ENCODE measurements at places on chromosomes 4 and X. TPM values are rescaled to one million over a fixed set of nuclear protein-coding genes. Genes with fewer than 3 reads are reported as not detected.

Gene SULT1B1
- 19.2 TPM for total RNA-seq

- DNase-seq = no peak
These were observed 40.4 kb downstream of the CPEB2 start for GRCh38 chr4:15042529-15043167.

Gene PRSS12
- 0.12 TPM for total RNA-seq

DNA sequence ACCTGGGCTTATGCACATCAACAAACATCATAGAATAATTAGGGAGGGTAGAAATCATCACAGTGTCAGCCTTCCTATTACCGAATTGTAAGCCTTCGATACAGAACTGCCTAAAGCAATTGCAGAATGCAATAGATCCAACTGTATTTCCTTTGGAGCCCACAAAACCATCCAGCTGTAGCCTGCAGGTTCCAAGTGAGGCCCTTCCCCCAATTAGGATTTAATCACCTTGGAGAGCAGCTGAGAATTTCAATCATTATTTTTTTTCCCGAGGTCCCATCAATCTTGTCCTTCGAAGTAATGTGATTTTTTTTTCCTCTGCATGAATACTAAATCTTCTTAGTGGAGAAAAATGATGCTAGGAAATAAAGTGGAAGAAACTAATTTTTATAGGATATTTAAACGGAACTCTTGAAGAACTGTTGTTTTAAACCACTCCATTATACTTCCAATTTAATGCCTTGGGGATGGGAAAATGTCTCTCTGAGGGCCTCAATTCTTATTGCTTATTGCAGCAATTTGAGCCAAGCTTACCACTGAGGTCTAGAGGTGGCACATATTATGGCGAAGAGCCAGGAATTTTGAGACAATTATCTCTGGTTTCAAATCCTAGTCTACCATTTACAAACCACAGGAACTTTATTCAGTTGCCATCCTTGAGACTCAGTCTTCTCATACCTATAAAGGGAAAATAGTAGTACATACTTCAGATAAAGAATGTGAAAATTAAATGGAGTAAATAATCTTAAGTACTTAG, 953.4 kb upstream of the IGFBP7 start:
- DNase-seq = no peak

DNA sequence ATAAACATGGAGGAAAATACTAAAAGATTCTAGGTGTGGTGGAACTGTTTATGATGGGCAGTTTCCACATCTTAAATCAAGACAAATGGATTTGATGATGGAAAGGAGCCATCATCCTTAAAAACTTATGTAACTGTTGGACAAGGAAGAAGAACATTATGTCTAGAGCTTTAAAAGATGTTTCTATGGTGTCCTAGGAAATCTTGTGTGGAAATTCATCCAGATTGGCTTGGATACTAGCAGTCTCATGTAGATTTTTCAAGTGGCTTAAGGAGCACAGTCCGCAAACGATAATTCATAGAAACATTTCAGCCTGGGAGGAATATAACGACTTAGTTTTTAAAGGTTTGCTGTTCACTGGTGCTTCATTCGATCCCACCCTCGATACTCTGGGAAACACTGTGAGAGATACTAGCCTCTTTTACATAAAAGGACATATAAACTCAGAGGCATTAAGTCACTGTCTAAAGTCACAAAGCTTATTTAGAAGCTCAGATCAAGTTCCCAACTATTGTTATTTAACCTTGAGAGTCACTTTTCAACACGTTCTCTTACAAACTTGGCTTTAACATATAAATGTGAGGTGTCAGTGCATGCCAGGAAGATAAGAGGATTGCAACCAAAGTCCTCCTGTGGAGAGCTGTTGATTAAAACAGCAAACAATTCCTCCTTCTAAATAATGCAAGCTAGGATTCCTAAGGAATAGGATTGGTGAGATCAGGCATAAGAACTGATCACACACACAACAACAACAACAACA, 135.7 kb upstream of the SCML1 start:
- no peak for DNase-seq

- DNase-seq = no peak
These were observed 59.4 kb upstream of the FBXW7 start for GRCh38 chr4:152594978-152595925.

Gene GUF1
- total RNA-seq = 16.0 TPM

DNA sequence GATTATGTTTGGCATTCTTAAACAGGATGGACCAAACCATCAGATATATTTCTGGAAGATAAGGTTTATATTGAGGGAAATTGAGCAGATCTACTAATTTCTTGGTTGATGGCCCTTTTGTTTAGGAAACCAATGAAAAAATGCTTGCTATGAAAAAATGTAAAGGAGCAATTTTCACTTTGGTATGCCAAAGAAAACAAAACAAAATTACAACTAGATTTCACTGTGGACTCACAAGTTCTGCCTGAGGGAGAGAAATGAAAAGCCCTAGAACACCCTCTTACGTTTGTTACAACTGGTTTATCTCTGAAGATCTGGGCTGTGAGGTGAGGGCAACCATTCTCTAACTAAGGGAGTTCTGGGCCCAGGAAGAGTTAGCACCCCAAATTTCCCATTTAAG, 122.5 kb upstream of the IL15 start:
- no peak for DNase-seq

DNA sequence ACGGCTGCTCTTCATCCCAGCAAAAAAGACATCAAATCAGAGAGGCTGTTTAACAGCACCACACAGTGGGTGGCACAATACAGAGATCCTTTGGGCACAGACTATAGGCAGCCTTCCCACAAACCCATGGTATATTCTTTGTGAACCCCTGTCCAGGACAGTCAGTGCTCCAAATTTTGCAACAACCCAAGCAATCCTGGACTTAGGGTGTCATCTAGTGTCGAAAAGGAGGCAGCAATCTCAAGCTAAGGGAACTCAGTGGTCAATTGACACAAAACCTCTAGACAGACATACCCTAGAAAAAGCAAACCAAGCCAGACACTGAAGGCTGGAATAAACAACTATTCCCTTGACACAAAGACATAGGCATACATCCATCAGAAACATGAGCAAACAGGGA, 137.4 kb downstream of the BMP15 start:
- DNase-seq = no peak

DNA sequence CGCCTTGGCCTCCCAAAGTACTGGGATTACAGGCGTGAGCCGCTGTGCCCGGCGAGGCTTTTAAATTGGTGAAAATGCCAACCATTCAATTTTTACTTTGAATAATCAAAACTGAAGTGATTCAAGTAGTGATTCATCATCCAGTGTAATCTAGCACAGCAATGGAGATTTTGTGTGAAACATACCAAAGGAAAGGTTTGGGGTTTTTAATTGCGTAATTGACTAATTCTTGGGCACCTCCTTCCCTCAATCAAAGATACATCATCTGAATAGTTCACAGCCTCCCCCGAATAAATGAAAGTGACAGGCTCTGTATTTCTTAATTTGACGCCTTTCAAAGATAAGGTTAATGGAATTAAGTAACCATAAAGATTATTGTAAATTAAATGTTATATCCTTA, 69.0 kb downstream of the DMD start:
- DNase-seq = no peak

- DNase-seq = no peak
These were observed 97.1 kb downstream of the IQCM start for GRCh38 chr4:149718500-149718899.

DNA sequence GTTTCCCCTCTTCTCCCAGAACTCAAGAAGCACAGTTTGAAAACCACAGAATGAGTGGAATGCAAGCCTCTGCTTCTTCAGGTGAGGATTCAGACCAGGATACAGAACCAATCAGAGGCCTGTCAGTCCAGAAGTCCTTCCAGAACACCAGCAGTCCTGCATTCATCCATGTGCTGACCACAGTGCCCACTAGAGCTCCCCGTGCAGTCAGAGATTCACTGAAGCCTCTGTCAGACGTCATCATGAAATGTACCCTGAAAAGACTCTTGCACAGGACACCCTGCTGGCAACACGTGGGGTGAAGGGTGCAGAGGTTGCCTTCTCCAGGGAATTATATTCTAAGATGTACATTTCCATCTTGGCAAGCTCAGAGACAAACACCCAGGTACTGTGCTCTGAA, 75.9 kb upstream of the LSM6 start:
- DNase-seq = no peak

Gene FAM114A1
- 56.4 TPM for total RNA-seq

GRCh38 chrX:108216405-108216804, 124.8 kb downstream of the ATG4A start:
- no peak for DNase-seq

GRCh38 chr4:116073051-116073450, 959.6 kb upstream of the NDST4 start:
- DNase-seq = no peak

DNA sequence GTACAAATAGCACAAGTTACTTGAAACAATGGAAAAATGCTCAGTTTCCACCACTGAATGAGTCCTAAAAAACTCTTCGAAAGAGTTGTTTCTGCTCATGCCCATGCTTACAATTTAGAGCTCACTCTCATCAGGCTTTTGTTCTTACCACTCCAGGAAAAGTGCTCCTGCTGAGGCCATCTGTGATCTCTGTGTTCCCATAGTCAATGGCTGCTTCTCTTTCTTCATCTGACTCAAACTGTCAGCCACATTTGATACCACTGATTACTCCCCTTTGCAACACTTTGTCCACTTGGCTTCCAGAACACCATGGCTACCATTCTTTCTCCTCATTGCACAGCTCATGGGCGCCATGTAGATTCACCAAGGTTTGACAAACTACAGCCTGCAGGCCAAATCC, 80.0 kb upstream of the SLC34A2 start:
- DNase-seq = no peak

Gene UGT2A1
- 1.8 TPM for total RNA-seq

- no peak for DNase-seq
These were observed 1228.2 kb upstream of the ADGRL3 start for GRCh38 chr4:59971952-59972351.

DNA sequence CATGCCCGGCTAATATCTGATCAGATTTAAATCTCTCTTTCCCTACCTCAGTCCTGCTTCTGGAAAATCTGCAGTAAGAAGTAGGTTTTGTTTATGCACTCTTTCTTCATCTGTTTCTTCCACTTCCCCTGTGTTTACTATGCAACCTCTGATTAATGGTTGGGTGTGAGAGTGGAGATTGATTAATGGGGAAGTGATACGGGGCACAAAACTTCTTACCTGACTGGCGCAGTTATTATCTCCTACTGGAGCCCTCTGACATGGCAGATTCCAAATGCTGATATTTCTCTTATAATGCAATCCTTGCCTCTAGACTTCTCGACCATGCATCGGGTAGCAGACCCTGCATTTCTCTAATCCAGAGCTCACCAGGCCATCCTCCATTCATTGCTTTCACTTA, 60.2 kb upstream of the HPGD start:
- no peak for DNase-seq

DNA sequence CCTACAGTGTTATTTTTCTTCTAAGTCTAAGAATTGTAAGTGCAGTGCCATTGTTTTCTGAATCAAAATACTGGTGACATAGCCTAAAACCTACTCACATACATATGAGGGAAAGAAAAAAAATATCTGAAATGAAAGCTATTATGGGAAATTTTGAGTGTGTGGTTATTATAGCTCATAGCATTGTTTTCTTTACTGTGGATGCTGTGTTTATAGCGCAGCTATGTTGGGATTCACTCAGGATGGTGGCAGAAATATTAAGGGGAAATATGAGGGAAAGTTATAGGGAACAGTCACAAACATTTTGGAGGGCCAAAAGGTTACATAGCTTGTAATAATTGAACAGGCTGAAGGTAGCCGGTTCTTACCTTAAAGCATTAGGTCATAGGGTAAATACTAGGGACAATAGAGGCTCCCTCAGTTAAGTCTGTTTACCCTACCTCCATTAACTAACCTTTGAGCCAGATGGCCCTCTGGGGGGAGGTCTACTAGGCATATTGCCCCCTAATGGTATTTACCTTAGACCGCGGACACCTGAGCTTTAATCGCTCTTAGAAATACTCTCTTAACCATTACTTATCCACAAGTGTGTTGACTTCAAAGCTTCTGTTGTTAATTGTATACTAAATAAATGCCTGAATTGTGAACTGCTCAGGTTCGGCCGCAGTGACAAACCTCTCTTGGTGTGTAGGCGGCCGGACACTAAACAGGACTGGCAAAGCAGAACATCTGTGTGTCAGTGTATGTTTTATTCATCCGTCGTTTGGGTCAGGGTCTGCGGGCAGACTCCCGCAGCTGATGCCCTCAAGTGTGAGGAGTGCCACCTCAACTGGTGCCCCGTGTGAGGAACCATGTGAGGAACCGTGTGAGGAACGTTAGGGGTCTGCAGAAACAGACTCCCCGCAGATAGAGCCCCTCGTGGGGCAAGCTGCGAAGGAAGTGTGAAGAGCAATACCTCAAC, 21.3 kb upstream of the SULT1B1 start:
- DNase-seq = no peak

DNA sequence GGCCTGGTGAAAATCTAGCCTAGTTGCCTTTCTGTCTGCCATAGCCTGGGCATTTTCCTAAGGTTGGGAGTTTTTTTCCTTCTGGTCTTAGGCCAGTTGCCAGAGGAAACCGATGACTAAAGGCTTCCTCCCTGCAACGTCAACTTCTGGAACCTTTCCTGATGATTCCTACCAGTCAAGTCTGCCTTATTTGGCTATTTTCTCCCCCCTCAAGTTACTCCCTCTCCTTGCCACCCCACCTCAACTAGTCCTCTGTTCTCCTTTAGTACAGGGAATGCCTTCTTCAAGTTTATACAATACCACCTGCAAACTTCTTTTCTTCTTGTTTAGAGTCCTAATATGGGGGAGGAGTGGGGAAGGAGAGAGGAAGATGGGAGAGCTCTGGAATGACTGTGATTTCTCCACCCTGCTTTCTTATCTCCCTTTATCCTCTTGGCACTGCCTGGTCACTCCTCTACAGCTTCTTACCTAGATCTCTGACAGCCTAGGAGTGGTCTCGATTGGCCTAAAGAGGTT, 10.6 kb downstream of the MSN start:
- no peak for DNase-seq

Gene PLAC1
- not detected for total RNA-seq

DNA sequence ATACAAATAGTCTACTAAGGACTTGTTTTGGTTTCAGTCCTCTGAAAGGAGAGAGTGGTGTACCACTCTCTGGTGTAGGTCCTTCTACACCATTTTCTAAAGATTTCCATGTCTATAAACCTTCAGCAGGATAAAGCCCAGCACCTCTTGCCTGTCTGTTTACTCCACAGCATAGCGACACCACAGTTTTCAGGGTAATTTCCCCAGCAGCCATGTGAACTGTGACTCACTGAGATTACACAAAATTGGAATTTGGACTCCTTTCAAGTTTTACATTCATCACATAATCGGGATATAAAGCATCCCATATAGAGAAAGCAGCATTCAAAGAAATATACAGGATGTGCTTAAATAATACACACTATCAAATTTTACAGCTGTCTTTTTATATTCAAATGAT, 229.6 kb downstream of the PRDM5 start:
- no peak for DNase-seq

All from right lobe of liver (tissue), 6 donors.